ENCODE measurements at places on chromosomes 3 and 15. TPM values are rescaled to one million over a fixed set of nuclear protein-coding genes. Genes with fewer than 3 reads are reported as not detected.

FAM174B gene
- 12.3 TPM for polyA plus RNA-seq

DNA sequence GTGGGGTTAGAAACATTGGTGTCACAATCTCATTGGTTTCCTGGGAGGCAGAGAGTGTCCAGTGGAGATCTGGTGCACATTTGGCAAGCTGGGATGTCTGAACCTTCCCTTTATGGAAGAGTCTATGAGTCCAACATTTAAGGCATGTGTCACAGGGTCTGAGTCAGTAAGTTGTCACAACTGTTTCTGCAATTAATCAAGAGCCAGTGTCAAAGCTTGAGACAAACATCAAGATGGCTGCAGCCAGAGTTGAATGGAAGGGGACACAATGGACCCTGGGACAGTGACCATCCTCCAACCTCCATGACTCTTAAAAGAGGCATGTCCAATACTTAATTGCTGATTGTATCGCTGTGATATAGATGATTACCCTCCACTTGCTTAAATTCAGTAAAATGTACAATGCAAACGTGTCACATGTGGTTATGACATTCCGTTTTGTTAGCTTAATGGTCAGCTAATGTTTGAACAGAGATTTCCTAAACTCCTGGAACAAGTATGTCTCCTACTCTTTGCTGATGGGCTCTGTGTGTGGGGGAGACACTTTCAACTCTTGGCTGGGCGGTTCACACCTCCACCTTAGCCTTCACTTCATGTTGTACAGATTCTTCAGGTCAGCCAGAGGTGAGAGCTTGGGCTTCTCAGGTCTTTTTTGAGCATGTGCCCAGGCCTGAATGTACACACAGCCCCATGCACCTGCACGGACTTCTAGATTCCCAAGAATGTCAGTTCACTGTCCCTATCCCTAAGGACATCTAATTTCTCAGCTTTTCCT, 79.9 kb upstream of the PRR23E start:
- DNase-seq: no peak

KNG1 gene
- 0.37 TPM for polyA plus RNA-seq

GRCh38 chr3:194905696-194906095, 220.0 kb downstream of the FAM43A start:
- no peak for DNase-seq
